ENCODE measurements at places on chromosomes 16 and 17.

GRCh38 chr17:68955181-68955841 lies at the start of gene ABCA8:
TSS of gene ABCA8 (minus strand) at chr17:68955392. CDS start at chr17:68942034, 13,358 bp downstream.
- no peak for DNase-seq

GRCh38 chr16:73145166-73145880 lies 97.4 kb upstream of the ZFHX3 start:
- no peak for DNase-seq

DNA sequence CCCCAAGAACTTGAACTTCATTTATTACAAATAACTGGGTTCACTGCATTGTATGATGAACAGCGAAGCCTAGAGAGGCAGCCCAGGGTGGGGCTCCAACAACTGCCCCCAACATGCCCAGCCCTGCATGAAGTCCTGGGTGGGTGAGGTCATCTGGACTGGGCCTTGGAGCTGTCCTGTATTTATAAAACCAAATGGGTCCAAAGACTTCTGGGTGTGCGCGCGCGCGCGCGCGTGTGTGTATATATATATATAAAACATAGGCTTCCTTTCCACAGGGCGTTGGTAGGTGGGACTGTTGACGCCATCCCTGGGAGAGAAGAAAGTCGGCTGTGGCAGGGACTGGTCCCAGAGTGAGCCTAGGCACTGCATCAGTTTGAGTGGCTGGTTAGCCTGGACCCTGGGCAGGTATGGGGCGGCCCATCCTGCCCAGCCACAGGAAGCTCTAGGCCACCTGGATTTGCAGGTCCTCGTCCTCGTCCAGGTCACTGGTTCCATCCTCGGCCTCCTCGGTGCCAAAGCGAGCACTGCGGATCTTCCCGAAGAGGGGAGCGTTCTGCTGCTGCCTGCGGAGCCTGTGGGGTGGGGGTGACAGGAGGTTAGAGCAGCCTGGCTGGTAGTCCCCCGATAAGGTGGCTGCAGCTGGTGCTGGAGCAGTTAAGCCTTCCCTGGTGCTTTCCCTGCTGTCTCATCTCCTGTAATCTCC lies 23.9 kb downstream of the CCDC102A start:
- DNase-seq, result peak; percentile 24

DNA sequence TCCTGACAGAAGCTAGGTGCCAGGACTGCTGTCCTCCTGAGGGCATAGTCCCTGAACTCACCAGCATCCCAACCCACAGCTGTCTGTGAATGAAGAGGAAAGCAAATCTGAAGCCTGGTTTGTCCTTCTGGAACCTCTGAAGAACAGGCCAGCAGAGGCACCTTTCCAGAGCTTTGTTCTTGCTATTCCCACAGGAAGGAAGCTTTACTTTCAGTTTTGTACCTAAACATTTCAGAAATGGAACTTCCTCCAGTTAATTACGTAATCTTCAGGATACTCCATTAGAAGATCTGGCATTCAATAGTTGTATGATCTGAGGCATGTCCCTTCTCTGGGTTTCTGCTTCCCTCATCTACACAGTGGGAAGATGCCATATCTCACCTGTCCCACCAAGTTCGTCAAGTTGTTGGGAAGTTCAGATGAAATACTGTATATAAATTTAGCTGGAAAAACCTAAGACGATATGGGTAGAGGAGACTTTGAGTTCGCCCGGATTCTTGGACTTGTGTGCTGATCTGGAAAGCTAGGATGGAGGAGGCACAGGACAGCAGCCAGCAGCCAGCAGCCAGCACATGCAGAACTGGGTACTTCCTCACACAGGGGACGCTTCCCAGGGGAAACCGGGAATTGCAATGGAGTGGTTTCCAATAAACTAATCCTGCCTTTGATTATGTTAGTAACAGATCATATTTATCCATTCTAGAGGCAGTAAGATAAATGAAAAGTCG lies 22.4 kb downstream of the NXPH3 start:
- no peak for DNase-seq

DNA sequence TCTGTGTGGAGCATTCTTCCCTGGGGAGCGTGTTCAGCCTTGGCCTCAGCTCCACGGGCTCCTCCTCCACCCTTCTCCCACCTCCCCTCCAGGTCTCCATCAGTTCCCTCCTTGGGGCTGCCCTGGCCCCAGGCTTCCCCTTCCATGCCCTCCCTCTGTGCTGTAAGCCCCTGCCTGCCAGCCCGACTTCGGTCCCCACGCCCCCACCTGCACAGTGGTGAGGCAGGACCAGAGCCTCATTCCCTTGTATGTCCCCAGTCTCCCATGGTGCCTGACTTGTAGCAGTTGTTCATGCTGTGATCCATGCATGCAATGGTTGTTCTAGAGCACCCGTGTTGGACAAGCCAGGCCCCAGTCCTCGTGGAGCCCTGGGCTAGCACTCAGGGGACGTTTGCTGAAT lies 199.4 kb downstream of the RBFOX3 start:
- no peak for DNase-seq

DNA sequence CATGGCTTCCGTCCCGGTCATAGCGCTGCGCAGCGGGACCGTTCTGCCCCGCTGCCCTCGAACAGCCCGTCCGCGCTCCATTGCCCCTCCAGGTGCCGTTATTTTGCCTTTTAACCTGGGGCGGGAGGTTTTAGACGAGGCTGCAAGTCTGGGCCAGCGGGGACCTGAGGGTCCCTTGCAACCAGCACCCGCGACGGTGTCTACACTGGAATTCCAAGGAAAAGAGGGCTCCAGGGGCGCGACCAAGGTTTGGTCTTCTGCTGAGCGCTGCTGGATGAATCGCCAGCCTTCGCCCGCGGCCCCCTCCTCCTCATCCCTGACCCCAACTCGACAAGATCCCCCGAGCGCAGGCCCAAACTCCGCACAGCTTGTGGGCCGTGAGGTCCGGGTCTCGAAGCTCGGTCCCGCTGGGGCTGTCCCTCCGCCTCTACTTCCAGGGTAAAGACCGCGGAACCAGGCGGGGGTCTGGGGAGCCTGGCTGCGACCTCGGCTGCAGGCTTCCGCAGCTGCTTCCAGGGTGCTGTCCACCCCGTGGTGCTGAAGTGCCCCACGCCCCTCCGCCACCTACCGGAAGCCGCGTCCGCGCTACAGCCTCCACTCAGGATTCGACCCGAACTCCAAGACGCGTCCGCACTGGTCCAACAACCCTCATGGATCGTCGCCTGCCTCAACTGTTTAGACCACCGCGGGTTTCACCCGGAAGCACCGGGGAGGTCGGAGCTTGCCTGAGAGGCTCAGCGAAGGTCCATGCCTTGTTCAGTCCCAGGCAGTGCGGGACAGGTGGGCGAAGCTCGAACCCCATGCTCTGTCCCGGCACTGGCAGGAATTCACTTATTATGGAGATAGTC lies 10.1 kb upstream of the CA4 start:
- DNase-seq, result no peak

GRCh38 chr17:44981221-44981968 lies 13.3 kb upstream of the C1QL1 start:
- DNase-seq, result no peak

All from NCI-H524 (cell line).